ENCODE measurements at places on chromosomes 1 and 21.
A peak's percentile ranks its signal among the peaks of the same experiment; 100 is the strongest.

DNA sequence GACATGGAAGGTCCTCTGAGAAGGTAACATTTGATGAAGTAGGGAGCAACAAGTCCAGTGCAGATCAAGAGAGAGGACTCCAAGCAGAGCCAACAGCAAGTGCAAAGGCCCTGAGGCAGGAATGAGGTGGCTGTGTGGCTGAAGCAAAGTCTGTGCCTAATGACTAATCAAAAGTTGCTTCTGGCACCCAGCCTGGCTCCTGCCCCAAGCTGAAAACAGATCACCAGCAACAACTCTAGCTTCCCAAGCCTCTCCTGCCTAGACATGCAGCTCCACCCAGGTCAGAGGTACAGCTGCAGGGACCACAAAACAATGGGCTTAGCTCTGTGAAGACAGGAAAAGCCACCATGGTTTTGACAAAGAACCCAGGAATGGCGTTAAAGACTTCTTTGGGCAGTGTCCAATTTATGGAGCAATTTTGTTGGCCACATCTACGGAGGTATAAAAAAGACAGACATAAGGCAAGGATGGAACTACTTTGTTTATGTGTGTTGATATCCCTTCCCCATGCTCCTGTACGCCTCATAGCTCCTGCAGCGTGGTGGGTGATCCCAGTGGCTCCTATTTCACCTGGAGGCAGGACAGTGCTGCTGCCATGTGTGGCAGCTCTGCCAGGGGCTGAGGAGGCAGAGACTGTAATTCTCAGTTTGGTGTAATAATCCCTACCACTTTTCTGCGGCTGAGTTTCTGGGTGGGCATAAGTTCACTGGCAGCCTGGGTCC is 26.4 kb upstream of the IGSF3 start:
- DNase-seq, result no peak

- DNase-seq, result no peak
These were observed 66.1 kb downstream of the HTR6 start for GRCh38 chr1:19730793-19731192.

DNA sequence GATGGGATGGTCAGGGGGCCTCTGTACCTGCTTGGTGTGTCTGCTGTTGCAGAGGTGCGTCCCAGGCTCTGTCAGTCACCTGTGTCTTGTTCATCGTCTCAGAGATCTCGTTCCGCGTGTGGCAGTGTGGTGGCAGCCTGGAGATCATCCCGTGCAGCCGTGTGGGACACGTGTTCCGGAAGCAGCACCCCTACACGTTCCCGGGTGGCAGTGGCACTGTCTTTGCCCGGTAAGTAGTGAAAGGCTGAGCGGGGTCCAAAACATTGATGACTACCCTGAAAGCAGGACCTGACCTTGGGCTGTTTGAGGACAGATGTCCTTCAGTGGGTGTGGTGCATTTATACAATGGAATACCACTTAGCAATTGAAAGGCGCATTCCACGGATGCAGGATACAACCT is 171.0 kb downstream of the PGBD5 start:
- DNase-seq, result no peak

- no peak for DNase-seq
These were observed 22.8 kb upstream of the LRRC38 start for GRCh38 chr1:13536571-13536970.

GRCh38 chr1:160706526-160707235 is 4.9 kb downstream of the CD48 start:
- DNase-seq, result no peak

DNA sequence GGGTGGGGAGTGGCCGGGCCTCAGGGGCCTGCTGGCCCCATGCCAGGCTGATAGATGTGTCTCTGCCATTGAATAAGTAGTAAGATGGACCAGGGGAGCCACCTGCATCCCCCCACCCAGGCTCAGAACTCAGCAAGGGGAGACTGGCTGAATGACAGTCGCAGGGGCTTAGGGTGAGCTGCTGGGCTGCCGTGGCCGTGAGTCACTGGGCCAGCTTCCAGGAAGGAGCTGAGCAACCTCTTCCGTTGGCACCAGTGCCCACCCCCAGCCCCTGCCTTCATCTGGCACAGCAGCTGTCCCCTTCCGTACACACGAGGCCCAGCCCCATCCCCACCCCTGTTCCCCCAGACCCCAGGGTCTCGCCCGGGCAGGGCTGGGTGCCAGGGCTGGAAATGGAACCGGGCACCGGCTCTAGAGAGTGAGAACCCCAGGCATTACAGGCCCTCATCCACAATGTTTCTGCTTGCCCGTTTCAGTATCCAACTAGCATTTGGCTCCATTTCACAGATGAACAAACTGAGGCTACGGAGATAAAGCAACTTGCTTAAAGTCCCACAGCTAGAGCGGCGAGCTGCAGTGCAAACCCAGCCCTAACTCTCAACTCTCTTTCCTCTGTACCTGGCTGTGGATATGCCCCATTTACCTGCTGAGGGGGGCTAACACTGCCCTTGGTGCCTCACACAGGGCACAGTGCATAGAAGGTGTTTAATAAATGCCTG is 10.2 kb downstream of the WNT4 start:
- no peak for DNase-seq

DNA sequence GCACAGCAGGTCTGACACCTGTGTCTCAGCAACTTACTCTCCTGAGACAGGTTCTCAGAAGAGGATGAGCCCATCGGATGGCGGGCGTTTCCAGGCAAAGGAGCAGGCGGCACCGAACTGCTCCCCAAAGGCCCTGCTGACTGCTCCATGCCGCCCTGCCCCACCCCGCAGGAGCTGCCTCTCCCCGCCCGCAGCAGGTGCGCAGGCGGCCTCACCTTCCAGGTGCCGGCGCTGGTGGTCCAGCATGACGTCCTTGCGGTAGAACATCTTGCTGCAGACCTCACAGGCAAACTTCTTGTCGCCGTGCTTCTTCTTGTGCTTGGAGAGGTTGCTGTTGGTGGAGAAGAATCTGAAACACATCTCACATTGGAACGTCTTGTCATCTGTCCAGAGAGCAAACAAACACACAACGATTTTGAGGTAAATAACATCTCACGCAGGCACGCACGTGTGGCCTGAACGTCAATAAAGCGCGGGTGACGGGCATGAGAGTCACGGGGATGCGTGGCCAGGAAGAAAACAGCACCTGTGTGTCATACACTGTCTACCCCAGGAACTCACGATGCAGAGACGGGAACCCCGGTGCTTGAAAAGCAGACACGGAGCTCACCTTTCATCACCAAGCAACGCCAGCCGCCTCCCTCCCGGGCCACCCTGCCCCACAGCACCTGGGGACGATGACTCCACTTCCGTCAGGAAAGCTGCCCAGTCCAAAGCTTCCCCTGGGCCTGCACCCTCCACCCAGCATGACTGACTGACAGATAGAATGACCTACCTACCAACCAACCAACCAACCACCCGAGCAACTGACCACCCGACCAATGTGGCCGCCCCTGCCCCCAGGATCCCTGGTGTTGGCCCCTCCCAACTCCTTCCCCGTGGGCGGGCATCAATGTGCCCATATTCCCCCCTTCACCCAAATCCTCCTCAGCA is 50.9 kb downstream of the PRDM15 start:
- no peak for DNase-seq

GRCh38 chr21:41933313-41934079 is 20.3 kb downstream of the C2CD2 start:
- DNase-seq, result no peak

DNA sequence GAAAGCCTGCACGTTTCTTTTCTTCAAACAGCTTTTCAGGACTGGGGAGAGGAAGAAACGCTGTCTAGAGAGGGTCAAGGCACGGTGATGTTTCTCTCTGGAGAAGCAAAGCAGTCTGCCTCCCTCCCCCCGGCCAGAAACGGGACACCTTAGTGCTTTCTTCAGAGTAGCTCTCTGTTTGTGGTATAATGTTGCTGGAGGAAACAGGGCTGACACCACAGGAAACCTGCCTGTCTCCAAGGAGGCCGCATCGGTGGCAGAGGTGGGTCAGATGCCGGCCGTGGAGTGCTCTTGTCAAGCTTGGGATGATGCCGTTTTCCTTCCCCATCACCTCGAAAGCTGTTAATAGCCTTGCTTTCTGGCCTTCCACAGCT is 139.4 kb downstream of the DHRS3 start:
- DNase-seq, result peak; percentile 18

DNA sequence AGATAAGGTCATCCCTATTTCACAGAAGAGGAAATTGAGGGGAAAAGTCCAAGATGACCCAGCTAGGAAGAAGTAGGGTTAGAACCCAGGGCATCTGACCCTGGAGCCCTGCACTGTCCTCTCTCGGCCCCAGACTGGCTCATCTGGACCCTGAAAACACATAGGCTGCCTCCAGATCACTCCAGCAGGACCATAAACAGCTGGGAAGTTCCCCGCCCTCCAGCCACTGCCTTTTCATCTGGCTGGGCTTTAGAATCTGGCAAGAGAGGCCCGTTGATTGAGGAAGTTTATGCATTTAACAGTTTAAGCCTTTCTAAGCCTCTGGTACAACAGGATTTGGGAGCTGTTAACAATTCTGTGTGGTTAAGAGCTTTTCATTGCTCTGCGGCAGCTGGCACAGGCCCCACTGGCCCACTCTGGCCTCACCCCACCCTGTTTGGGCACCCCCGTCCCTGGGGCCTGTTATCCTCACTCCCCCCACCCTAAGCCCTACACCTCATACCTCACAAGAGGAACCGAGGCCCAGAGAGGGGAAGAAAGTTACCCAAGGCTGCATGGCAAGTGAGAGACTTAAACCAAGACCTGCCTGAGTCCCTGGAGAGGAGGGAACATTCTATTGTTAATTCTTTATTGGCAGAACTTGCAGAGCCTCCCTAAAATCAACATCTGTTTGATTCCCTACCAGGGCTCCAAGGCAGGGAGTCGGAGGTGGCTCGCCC is 84.2 kb downstream of the EPHB2 start:
- DNase-seq, result no peak

DNA sequence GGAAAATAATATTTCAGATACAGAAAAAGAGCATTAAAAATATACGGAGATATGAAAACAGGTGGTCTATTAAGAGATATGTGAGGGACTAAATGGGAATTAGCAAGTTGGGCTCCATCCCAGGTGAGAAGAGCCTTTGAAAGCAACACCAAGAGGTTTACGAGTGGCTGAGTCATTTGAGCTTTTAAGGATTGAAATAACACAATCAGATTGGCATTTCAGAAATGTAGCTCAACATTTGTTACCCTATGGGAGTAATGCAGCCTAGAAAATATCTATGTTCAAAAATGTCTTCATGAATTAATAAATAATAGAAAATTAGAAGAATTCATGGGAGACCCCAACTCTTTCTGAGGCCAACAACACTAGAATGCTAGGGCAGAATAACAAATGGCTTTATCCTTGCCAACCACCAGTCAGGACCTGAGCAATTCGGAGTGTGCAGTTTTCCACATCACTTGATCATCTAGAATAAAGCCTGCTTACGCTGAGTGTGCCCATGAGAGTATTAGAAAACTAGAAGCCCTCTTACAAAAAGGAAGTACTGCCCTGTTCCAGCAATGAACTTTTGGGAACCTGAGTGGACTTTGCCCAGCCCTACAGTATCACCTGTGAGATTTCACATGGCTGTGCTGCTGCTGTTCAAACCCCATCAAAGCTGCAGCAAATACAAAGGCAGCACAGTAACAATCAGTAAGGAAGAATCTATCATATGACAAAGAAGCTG is 538.0 kb upstream of the CAMK1G start:
- DNase-seq, result no peak

DNA sequence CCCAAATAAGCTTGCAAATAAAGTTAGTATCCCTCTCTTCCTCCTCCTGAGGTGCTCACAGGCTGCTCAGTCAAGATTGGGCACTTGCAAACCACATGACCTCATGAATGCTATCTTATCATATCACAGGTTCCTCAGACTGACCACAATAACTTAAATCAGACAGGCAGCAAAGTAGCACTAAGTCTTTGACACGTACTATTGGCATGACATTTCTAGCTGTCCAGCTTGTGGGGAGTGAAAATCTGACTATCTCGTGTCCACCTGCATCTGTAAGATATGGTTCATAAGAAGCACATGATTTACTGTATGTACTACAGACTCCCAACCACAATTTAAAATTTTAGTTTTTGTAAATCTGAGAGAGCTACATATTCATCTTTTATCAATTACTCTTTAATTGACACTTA is 58.0 kb upstream of the GFI1 start:
- DNase-seq, result no peak

Data from activated naive CD4-positive, alpha-beta T cell (primary cell).